ENCODE measurements at places on chromosomes 1 and 21.

GRCh38 chr1:197152662-197153061 is 6.2 kb upstream of the ASPM start:
- no peak for DNase-seq

DNA sequence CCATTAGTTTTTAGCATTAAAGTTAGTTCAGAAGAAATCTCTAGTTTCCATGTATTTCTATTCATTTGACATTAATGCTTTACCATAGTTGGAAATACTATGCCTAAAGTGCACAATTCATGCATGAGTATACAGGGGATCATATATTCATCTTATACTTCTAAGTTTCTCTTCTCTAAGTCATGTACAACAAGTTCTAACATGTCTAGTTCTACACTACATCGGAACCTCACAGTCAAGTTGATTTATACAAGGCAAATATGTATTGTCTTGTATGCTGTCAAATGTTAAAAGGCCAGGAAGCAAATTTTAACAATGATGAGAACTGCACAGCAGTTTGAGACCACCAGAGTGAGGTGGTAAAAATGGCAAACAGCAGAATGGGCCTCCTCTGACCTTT is 22.9 kb upstream of the MOB3C start:
- DNase-seq = no peak

- peak; percentile 54 for DNase-seq
These were observed 678.0 kb upstream of the USP24 start for GRCh38 chr1:55893155-55893554.

DNA sequence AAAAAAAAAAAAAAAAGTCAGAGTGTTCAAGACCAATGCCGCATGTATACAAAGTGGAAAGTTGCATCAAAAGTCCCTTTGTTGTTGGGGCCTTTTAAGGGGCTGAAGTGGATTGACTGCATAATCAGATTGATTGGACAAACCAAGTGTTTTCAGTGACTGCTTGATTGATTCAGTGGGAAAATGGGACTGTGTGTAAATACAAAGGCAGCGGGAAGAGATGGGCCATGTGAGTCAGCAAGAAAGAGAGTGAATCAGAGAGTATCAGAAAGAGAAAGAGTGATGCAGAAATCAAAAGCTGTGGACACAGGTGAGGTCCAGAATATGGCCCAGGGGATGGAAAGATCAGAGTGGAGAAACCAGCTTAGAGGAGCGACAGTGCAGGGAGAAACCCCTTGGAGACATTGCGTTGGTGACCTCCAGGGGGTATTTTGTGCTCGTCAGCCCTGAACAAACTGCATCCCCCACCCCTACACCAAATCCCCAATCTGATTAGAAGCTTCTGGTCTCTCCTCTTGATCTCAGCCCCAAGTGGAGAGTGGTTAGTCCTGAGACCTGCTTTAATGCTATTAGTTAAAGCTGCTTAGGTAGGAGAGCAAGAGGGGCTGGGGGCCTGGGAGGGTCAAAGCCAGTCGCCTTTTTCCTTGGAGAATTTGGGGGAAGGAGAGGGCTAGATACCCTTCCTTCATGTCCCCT is 5.1 kb upstream of the ETV3L start:
- peak; percentile 21 for DNase-seq

DNA sequence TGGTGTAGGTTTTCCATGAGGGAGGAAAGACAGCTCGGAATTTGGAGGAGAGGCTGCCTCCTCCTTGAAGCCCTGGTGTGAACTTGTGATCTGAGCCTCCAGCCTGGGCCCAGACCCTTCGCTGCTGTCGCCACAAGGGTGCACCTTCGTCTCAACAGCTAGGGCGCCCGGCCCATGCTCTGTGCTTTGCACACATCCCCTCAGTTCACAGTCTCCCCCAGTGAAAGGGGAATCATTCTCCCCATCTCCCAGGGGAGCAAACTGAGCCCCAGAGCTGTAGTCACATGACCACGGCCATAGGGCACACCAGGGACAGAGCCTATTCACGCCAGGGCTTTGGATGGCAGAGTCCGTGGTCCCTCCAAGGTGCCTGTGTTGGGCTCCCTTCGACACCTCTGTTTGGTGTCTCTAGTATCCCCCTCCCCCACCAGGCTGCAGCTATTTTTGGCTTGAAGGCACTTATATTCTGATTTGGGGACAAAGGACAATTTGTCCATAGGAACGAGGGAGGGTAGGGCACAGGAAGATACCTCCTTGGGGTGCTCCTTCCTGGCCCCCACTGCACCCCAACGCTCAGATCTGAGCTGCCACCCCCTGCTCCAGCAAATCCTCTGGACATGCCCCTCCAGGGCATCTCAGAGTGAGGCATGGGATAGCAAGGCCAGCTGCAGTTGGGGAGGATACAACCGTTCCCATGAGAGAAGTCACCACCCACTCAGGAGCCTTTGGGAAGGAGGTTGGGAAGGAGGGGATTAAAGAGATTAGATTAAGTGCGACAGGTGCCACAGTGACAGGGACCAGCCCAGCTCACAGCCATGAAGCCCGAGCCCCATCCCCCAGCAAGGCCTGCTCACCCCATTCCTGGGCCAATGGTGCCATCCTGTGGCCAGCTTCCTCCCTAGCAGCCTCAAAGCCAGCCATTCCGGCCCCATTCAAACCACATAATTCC is 15.7 kb downstream of the MATN1 start:
- DNase-seq = peak; percentile 66

Data from mesenchymal stem cell (in vitro differentiated cells and primary cell).